Tibial artery (tissue), 4 donors: ENCODE measurements at places on chromosomes 7 and 10.
A peak's percentile ranks its signal among the peaks of the same experiment; 100 is the strongest.

GRCh38 chr7:149431486-149432120, 29.3 kb downstream of the ZNF777 start:
- no peaks in the 10 kb centered on the region for H3K4me1 ChIP-seq
- DNase-seq: no peak
- H3K36me3 ChIP-seq: peaks cover 46% of the 10 kb centered on the region

- H3K36me3 ChIP-seq: no peaks in the 10 kb centered on the region
- H3K27ac ChIP-seq: no peak overlapping the region
- no peaks in the 10 kb centered on the region for H3K27me3 ChIP-seq
These were observed 28.3 kb upstream of the RALA start for GRCh38 chr7:39594988-39595620.

- no peak overlapping the region for H3K4me3 ChIP-seq
- H3K36me3 ChIP-seq: no peaks in the 10 kb centered on the region
- peak; percentile 82 for DNase-seq
- no peaks in the 10 kb centered on the region for H3K27me3 ChIP-seq
- peaks cover 27% of the 10 kb centered on the region for H3K4me1 ChIP-seq
These were observed 27.3 kb upstream of the IFRD1 start for GRCh38 chr7:112422842-112423496.

GRCh38 chr7:29410996-29411395, 152.6 kb upstream of the PRR15 start:
- H3K27me3 ChIP-seq: no peaks in the 10 kb centered on the region
- no peak for DNase-seq
- no peak overlapping the region for H3K4me3 ChIP-seq
- H3K27ac ChIP-seq: no peak overlapping the region
- H3K36me3 ChIP-seq: no peaks in the 10 kb centered on the region

- DNase-seq: no peak
- no peak overlapping the region for H3K27ac ChIP-seq
- no peak overlapping the region for H3K4me3 ChIP-seq
- no peaks in the 10 kb centered on the region for H3K27me3 ChIP-seq
- H3K4me1 ChIP-seq: no peaks in the 10 kb centered on the region
These were observed 16.1 kb upstream of the ABCC2 start for GRCh38 chr10:99766302-99766681.

- H3K4me3 ChIP-seq: no peak overlapping the region
- no peak overlapping the region for H3K27ac ChIP-seq
- H3K27me3 ChIP-seq: no peaks in the 10 kb centered on the region
- H3K4me1 ChIP-seq: no peaks in the 10 kb centered on the region
- H3K36me3 ChIP-seq: no peaks in the 10 kb centered on the region
These were observed 18.3 kb downstream of the CPA1 start for GRCh38 chr7:130398526-130399090.

DNA sequence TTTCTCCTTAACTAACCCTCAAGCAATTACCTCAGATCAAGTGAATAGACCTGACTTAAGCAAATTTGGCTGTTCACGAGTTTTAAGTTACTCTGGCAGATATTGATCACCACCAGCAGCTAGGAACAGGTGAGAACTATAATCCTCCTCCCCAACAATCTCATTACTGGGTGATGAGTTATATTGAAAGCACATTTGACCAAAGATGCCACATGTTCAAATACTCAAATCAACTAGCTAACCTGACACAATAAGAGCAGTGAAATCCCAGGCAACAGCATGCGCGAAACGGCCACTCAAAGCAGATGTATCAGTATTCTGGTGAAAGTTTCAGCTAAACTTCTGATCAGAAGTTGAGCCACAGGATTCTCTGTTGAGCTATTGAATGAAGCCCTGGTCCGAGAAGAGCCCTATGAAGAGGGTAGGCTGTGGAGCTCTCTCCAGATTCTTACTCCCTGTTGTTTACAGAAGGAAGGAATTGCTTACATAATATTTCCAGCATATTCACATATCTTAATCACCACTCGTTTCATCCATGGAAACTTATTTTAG, 52.6 kb downstream of the CAV1 start:
- no peaks in the 10 kb centered on the region for H3K27me3 ChIP-seq
- H3K4me3 ChIP-seq: no peak overlapping the region
- no peak for DNase-seq
- peaks cover 53% of the 10 kb centered on the region for H3K4me1 ChIP-seq
- peak overlapping the region; percentile 67 for H3K27ac ChIP-seq

GRCh38 chr10:89494068-89494467, 41.3 kb downstream of the SLC16A12 start:
- no peaks in the 10 kb centered on the region for H3K36me3 ChIP-seq
- H3K27me3 ChIP-seq: no peaks in the 10 kb centered on the region
- no peak for DNase-seq
- H3K4me3 ChIP-seq: no peak overlapping the region
- H3K27ac ChIP-seq: no peak overlapping the region

- no peaks in the 10 kb centered on the region for H3K36me3 ChIP-seq
- no peak overlapping the region for H3K27ac ChIP-seq
- peaks cover 5% of the 10 kb centered on the region for H3K4me1 ChIP-seq
- H3K4me3 ChIP-seq: no peak overlapping the region
These were observed 26.4 kb downstream of the UBTD1 start for GRCh38 chr10:97525086-97525485.

DNA sequence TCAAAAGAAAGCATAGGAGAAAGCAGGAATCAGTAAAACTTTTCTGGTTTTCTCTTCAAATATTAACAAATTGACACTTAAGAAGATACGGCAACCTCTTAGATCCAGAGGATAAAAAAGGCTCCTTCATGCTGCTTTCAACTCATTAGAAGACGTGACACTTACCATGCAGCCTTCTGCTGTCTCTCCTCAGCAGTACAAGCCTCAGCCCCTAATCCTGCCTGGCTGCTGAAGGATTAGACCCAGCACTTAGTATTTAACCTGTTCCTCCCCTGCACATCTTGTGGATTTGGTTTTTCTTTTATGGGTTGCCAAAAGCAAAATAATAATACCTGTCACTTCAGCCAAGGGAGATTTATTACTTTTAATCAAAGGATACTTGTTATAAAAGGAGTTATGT, 108.4 kb downstream of the LYZL1 start:
- H3K4me3 ChIP-seq: no peak overlapping the region
- no peaks in the 10 kb centered on the region for H3K4me1 ChIP-seq
- no peaks in the 10 kb centered on the region for H3K36me3 ChIP-seq

DNA sequence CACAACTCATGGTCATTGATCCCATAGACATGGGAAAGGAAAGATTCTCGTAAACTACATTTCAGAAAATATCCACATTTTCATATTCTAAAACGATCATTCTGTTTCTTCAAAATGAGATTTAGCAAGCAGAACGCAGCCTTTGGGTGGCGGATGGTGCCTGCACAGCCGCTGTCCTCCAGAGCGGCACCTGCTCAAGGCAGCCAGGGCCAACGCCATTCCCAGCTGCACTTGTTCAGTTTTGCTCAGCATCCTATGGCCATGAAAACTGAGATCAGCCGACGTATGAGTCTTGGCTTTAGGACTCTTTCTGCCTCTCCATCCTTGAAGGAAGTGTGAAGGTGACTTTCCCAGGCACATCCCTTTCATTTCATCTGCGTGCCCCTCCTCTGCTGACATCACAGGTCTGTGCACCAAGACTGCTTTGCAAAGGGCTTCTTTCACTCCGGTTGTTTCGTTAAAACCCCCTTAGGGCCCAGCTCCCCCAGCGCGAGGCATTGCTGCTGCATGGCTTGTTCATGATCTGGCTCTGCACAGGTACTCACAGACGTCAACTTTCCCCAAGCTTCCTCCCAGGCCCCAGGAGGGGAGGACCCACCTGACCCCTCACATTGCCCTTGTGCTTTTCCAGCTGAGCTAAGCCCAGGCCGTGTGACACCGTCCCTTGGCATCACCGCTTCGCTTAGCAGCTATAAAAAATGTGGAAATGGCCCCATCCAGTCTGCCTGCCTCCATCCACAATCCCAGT, 37.2 kb downstream of the TCERG1L start:
- no peaks in the 10 kb centered on the region for H3K27me3 ChIP-seq
- no peaks in the 10 kb centered on the region for H3K4me1 ChIP-seq
- no peak overlapping the region for H3K4me3 ChIP-seq

- H3K27me3 ChIP-seq: no peaks in the 10 kb centered on the region
- DNase-seq: no peak
- H3K4me3 ChIP-seq: no peak overlapping the region
- H3K4me1 ChIP-seq: no peaks in the 10 kb centered on the region
These were observed 24.6 kb upstream of the STEAP4 start for GRCh38 chr7:88331322-88331721.

DNA sequence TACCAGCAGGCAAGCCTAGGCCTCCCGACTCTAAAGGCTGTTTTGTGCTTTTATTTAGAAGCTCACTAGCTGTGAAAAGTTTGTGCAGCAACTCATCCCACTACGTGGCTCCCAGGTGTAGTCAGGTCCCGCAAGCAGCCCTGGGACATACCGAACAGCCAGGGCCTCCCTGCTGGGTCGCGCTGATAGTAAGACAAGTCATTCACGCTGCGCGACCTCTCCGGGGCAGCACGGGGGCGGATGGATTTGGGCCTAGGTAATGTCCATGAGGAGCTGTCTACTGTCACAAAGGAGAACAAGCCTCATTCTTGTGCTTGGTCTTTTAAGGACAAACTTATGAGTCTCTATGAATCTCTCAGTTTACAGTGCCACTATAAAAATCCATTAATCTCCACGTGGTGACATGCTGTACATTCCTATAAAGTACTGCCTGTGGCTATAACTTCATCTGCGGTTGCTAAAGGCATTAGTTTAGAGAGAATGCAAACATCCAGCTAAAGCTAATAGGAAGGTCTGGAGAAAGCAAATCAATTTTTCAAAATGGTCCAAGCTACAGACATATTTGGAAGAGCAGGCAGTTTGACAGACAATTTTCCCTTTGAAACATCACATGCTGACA, 546.8 kb downstream of the PHTF2 start:
- H3K4me1 ChIP-seq: peaks cover 6% of the 10 kb centered on the region
- H3K4me3 ChIP-seq: no peak overlapping the region
- H3K27me3 ChIP-seq: no peaks in the 10 kb centered on the region
- peak overlapping the region; percentile 36 for H3K27ac ChIP-seq
- H3K36me3 ChIP-seq: peaks cover 7% of the 10 kb centered on the region
- DNase-seq: no peak

GRCh38 chr7:156100086-156100485, 287.8 kb upstream of the SHH start:
- H3K4me3 ChIP-seq: no peak overlapping the region
- H3K27ac ChIP-seq: no peak overlapping the region
- no peak for DNase-seq
- H3K36me3 ChIP-seq: no peaks in the 10 kb centered on the region
